ENCODE measurements at places on chromosomes 3 and 15.
A peak's percentile ranks its signal among the peaks of the same experiment; 100 is the strongest.

GRCh38 chr3:72250725-72251124 is 465.8 kb upstream of the PROK2 start:
- no peak for DNase-seq

GRCh38 chr3:23202203-23202920 is 765 bp upstream of the UBE2E2 start:
- DNase-seq, result no peak

DNA sequence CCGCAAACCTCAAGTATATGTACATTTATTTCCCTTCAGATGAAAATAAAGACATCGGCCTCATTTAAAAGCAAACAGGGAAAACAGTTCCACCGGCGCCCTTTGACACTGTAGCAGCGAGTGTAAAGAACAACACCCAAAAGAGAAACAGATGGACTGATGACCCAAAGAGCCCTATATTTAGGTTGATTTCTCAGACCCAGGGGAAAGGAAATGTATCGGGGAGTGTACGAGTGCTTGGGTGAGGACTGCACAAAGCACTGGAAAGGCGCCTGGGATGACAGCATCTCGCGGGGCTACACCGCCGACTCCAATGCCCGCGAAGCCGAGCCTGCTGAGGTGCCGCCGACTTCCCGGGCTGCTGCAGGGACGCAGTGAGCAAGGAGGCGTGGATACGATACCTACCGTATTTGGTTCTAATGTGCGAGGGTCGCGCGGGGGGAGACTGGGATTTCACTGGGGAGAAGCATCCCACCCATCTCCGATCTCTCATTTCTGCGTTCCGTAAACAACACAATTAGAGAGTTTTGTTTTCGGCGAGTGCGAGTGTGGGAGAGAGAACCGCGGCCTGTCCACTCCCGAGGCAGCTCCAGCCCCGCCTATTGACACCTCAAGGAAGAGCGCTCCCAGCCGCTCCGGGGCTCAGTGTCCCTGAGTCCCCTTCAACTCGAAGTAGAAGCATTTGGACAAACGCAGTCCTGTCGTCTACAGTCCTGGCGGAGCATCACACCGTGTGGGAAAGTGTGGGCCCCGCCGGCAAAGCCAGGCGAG is 2.0 kb downstream of the MECOM start:
- no peak for DNase-seq

DNA sequence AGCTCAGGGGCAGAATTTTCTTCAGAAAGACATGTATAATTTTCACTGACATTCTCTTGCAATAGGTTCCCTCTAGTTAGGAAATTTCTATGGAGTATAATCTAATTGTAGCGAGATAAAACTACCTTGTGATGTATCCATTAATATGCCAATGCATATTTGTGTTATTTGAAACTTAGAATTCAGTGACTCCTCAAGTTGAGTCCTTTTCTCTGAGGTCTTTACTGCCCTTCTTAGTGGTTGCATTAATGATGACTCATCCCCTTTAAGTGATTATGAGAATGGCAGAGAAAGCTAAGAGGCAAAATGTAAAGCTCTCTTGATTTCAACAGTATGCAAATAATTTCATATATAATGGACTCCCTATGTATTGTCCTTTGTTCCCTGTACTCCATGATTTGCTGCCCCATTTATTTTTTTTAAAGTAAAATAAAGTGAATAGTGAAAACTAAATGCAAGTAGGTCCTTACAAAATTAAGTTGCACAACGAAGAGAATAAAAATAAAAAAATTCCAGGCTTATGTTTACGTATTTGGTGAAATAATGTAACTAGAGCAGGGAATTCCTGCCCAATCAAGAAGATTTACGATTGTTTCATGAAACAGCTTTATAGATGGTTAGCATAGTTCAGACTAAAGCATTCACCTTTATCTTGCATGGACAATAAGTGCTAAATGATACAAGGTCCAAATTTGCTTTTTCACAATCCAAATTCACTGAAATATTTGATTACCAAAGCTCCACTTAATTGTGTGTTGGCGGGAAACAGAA is 78.1 kb downstream of the ZPLD1 start:
- DNase-seq, result no peak

GRCh38 chr3:40718209-40718608 is 193.4 kb downstream of the ZNF621 start:
- DNase-seq, result no peak

DNA sequence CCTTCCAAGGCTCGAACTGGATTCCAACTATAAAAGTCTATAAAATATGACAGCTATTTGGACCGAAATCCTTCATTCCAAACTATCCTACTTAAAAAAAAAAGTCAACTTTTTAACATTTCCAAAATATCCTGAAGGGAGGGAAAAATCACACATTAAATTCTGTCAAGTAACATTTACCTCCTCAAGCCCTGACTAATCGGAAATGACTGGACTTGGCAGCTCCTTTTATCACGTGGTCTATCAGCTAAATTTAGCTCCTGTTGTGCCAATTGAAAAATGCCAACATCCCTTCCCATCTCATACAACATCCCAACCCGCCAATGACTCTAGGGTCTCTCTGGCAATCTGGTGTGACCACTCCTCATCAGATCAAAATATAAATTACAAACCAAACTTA is 297.9 kb downstream of the FHIT start:
- no peak for DNase-seq

- DNase-seq, result no peak
Observed at GRCh38 chr3:122929188-122930062, 98.1 kb downstream of the SEMA5B start.

- DNase-seq, result no peak
Observed at GRCh38 chr15:98286831-98287230, 326.3 kb downstream of the ARRDC4 start.

- DNase-seq, result no peak
Observed at GRCh38 chr3:197583371-197583770, 27.6 kb upstream of the BDH1 start.

GRCh38 chr3:184386047-184386806 is 6.4 kb downstream of the CHRD start:
- DNase-seq, result no peak

DNA sequence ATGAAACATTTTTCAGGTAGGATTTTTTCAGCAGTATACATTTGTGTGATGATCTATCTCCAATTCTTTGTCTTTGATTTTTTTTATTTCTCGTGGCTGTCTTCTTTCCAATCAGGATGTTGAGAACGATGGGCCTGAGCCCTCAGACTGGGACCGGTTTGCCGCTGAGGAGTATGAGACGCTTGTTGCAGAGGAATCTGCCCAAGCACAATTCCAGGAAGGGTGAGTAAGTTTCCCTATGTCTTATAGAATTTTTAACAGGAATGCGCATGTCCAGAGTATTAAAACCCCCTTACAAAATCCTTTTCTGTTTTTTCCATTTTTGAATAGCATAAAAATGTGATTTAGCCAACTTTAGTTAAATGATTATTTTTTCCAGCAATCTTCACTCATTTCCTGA is 90.0 kb downstream of the MSL2 start:
- DNase-seq, result no peak

GRCh38 chr3:58683001-58683458 is 16.5 kb upstream of the FAM3D start:
- DNase-seq, result no peak

- DNase-seq, result peak; percentile 49
Observed at GRCh38 chr3:63993653-63994079, 29.6 kb downstream of the PSMD6 start.

DNA sequence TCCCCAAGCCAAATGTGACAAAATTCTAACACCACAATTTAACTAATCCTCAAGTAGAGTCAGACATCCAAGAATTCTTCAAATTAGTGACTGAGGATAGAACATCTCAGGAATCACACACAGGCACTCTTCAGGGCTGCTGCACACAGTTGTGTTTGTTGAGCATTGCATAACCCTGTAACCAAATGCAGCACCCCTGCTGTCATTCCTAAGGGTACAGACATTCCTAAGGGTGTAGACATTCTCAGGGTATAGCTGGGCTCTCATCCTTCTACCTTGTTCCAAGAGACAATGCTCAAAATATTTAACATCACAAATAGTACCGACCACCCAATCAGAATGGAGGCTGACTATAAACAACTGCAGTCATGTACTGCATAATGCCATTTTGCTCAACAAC is 107.1 kb upstream of the UBE2E2 start:
- no peak for DNase-seq

- DNase-seq, result no peak
Observed at GRCh38 chr3:81952141-81952540, 190.7 kb upstream of the GBE1 start.

GRCh38 chr15:66494262-66494661 is 3.3 kb downstream of the SNAPC5 start:
- DNase-seq, result no peak
